Renal cortex interstitium (tissue), 15 donors: ENCODE measurements at places on chromosomes 3 and 15. TPM values are rescaled to one million over a fixed set of nuclear protein-coding genes. Genes with fewer than 3 reads are reported as not detected.

GRCh38 chr15:80769829-80770705 lies 9.1 kb upstream of the CEMIP start:
- DNase-seq = no peak

The GCNT3 gene
- polyA plus RNA-seq = 0.84 TPM

The PPCDC gene
- 15.7 TPM for polyA plus RNA-seq

The TTLL13 gene
- polyA plus RNA-seq = not detected
